ENCODE measurements at places on chromosomes 6 and 20.
A peak's percentile ranks its signal among the peaks of the same experiment; 100 is the strongest.

DNA sequence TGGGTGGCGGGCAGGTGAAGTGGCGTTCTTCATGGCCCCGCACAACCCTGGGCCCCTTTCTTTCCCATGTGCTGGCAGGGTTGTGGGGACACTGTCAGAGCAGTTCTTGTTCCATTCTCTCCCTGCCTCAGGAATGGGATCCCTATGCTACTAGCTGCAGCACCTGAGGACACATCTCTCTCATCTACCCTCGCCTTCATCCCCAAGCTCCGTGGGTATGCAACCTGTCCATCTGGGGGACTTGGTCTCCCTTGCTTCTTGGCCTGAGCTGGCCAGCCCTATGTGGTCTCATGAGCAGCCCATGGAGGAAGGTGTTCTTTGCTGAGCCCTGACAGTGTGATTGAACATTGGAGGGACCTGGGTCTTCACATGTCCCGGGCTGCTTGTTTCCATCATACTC lies 24.2 kb downstream of the CST9L start:
- DNase-seq: no peak

DNA sequence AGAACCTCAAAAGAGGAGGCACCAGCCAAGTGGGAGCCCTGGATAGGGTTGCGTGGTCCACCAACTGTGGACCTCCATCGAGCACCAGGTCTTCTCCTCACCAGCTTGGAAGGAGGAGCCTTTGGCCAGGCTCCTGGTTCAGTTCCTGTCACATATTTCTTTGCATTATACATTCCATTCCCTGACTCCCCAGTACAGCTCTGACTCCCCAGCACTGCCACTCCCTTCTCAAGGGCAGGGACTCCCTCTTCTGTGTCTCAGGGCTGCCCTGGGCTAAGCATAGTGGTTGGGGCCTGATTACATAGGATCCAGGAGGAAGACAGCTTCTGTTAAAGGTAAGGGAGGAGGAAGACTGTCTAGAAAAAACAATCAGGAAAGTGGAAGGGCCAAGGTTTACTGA lies 91.1 kb downstream of the MRPL14 start:
- no peak for DNase-seq

DNA sequence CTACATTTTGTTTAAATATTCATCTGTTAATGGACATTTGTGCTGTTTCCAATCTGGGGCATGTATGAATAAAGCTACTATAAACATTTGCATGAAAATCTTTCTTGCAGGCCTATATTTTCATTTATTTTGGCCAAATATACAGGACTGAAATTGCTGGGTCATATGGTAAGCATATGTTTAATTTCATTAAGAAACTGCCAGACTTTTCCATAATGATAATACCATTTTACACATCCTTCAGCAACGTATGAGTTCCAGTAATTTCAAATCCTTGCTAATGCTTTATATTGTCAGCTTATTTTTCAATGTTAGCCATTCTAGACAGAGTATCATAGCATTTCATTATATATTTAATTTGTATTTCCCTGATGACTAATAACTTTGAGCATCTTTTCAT lies 51.0 kb downstream of the GPR6 start:
- DNase-seq: no peak

- no peak for DNase-seq
Observed at GRCh38 chr20:36493801-36494114, 47.6 kb upstream of the MYL9 start.

GRCh38 chr6:44234101-44235025 lies 11.0 kb downstream of the SLC29A1 start:
- peak; percentile 75 for DNase-seq

- DNase-seq: no peak
Observed at GRCh38 chr6:1244941-1245340, 67.0 kb upstream of the FOXQ1 start.

DNA sequence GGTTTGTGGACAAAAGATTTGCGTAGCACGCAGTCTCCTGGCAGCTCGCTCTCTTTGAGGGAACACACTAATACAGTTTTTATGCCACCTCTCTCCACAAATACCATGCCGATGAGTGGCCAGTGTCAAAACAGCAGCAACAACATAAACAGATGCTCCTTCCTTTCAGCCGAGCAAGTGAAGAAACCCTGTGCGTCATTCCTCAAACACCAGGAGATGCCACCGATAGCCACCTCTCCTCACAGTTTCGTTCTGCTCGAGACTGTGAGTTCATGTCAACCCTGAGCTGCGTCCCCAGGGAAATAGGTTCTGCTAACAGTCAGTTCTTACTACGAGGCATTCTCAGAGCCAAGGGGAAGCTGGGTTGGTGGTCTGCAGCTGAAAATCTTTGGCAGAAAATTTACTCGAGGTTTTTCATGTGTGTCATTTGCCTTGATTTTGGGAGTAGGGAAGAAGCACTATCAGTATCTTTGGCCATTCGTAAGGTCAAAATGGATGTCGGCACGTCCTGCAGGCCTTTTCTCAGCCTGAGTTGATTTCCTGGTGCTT lies 59.9 kb downstream of the EYA2 start:
- DNase-seq: no peak

GRCh38 chr6:93282521-93283031 lies 136.8 kb downstream of the EPHA7 start:
- DNase-seq: no peak

DNA sequence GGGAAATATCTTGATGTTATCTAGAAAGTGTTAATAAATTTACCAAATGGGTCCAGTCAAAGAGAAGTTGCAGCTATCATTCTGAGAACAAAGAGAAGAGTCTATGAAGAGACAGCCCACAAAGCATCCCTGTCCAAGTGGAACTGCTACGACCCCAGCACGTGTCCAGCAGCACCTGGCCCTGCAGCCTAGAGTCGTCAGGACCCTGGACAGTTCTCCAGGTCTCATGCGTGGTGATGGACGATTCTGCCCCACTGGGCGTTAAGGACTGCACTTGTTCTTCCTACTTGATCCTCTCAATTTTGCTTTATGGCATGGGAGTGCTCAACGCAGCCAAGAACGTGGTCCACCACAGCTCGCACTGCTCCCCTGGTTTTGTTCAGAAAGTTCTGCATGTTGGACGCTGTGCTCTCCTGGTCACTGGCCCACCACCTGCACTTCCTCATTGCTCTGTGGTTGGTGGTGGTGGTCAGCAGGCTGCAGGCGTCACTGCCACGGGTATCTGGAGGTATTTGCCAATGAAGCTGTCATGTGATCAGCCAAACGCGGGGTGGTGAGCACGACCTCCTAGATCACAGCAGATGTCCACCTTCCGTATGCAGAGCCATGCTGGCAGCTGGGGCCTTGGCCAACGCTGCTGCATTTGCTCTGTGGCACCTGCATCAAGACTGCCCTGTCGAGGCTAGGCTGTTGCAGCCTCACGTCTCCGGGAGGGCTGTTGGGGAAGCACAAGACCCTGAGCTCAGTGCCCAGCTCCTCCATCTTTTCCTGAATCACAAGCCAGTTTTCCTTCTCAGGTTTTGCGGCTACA lies 356.4 kb downstream of the CDH4 start:
- no peak for DNase-seq

- no peak for DNase-seq
Observed at GRCh38 chr6:122798099-122798641, 9.1 kb downstream of the SMPDL3A start.

- no peak for DNase-seq
Observed at GRCh38 chr6:27679308-27679963, 206.5 kb upstream of the ZNF184 start.

DNA sequence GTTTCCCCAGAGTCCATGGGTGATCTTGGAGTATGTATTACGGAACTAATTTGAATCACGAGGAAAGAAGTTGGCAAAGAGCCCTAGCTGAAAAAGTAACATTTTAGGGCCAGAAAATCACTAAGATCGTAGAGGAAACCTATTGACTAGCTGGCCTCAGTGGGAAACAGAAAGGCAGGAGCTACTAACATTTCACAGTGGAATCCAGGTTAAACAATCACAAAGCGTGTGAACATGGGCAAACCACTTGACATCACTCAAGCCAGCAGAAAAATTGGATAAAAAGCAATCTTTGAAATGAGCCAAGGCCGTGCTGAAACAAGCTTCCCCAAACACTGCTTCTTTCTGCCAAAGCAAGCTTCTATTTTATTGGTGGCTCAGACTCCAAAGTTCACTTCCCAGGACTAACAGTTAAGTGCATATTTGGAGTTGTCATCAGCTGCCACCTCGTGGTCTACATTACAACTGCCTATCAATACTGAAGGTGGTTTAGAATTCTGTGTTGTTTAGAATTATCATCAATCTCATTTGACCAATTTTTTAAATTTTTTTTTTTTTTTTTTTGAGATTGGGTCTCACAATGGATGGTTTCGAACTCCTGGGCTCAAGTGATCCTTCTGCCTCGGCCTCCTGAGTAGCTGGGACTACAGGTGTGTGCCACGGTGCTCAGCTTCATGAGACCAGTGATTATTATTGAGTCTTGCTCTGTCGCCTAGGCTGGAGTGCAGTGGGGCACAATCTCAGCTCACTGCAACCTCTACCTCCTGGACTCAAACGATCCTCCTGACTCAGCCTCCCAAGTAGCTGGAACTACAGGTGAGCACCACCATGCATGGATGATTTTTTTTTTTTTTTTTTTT lies 10.6 kb downstream of the RPS10 start:
- peak; percentile 6 for DNase-seq

DNA sequence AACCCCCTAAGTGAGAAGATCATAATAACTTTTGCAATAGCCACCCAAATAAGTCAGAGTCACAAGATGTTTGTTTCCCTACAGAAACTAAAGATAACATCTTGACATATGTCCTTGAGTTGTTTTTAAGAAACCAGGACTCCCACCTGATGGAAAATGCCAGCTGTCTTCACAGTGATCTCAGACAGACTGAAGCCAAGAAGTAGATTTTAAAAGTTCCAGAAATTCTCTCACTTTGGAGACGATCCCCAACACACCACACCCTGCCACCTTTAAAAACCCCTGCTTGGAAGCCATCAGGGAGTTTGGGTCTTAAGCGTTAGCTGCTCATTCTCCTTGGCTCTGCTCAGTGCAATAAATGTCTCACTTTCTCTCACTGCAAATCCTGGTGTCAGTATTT lies 63.0 kb downstream of the GPR6 start:
- DNase-seq: no peak

DNA sequence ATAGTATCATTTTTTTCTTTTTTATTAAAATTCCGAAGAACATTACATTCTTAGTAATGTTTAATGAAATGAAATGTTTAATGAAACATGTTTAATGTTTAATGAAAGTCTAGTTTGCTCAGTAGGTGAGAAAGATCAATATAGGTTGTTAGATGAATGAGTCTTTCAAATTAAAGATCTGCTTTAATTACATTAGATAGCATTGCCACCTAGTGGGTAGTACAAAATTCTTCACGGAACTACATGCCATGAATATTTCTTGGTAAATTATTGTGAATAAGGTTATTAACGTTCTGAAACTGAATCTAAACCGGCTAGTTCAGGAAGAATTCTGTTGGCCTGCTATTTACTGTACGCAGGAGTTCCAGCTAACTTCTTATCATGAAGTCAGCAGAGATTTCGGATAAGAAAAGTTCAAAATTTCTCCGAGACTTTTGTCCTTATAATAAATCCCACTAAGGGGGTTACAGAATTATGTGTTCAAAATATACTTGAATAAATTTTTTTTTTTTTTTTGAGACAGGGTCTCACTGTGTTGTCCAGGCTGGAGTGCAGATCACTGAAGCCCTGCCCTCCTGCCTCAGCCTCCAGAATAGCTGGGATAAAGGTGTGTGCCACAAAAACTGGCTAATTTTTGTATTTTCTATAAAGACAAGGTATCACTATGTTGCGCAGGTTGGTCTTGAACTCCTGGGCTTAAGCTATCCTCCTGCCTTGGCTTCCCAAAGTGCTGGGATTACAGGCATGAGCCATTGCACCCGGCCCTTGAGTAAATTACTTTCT lies 7.9 kb upstream of the GMNN start:
- no peak for DNase-seq

- no peak for DNase-seq
Observed at GRCh38 chr6:84048588-84048987, 15.0 kb downstream of the MRAP2 start.

- no peak for DNase-seq
Observed at GRCh38 chr6:128954308-128955043, 71.5 kb downstream of the LAMA2 start.

- no peak for DNase-seq
Observed at GRCh38 chr6:47403801-47404200, 73.8 kb upstream of the CD2AP start.

- DNase-seq: no peak
Observed at GRCh38 chr6:15073883-15074465, 171.9 kb upstream of the JARID2 start.

DNA sequence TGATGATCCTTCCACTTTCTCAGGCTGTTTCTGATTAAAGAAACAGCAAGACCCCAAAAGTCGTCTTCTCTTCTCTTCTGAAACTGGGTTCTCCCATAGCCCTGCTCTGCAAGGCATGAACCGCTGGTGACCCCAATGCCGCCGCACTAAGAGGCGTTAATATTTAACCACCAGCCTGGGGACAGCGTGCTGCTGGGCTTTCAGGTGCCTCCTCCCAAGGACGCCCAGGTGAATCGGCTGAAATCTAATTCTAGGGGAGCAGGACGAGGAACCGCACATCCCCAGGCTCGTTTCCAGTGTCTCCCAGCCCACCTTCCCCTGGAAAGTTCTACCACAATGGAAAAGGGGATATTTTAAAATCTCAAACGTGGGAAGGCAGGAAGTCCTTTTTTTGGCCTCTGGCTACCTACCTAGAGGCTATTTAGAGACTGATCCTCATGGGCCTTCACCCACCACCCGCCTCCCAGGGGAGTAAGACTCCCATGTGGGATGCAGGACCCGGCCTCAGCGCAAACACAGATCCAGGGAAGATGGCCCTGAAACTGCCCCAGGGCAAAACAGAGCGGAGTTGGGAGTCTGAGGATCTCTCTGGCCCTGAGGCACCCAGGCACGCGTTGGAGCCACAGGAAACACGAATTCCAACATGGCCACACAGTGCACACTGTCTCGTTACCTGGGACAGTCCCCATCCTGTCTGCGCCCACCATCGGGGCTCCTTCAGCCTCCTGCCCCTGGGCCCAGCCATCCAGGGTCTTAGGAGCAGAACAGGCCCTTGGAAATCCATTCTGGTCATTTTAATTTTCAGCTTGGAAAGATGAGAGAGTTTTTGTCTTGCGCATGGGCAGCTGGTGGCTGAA lies 56.2 kb downstream of the BMP7 start:
- no peak for DNase-seq

- no peak for DNase-seq
Observed at GRCh38 chr6:3308106-3308505, 49.4 kb downstream of the PSMG4 start.

DNA sequence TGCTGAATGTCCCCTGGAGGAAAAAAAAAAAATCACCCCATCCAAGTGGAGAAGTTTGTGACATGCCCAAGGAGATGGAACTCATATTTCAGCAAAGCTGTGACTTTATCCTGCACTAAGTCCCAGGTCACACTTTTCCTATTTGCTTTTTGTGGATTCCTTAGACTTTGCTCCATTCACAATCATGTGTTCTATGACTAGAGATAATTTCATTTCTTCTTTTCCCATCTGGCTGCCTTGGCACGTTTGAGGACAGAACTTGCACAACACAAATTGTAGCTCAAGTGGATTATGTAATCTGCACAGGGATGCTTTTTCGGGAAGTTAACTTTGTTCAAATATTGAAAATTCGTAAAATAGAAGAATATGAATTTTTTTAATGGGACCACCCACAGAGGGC lies 100.7 kb upstream of the PTPN1 start:
- DNase-seq: no peak

- DNase-seq: no peak
Observed at GRCh38 chr6:107656883-107657282, 167.0 kb downstream of the SOBP start.
